Myocyte (in vitro differentiated cells): ENCODE measurements at places on chromosomes 3 and 15. TPM values are rescaled to one million over a fixed set of nuclear protein-coding genes. Genes with fewer than 3 reads are reported as not detected.

Gene ATP13A4
- total RNA-seq = 0.16 and 0.19 TPM in 2 replicates

Gene SLC22A14
- 0.78 and 0.83 TPM in 2 replicates for total RNA-seq

Gene NR1I2
- total RNA-seq = 0.83 TPM in 1 of 2 replicates, not detected in the other

Gene DNAJA4
- 9.8 and 11.6 TPM in 2 replicates for total RNA-seq

Gene FAM81A
- 0.47 and 1.8 TPM in 2 replicates for total RNA-seq

Gene PLIN1
- 0.05 TPM in 2 replicates for total RNA-seq

Gene GTF2E1
- total RNA-seq = 21.5 and 21.9 TPM in 2 replicates

Gene DNASE1L3
- not detected in 2 replicates for total RNA-seq

Gene GJD2
- 0.05 TPM in 1 of 2 replicates, not detected in the other for total RNA-seq
